ENCODE measurements at places on chromosomes 6 and 20.

DNA sequence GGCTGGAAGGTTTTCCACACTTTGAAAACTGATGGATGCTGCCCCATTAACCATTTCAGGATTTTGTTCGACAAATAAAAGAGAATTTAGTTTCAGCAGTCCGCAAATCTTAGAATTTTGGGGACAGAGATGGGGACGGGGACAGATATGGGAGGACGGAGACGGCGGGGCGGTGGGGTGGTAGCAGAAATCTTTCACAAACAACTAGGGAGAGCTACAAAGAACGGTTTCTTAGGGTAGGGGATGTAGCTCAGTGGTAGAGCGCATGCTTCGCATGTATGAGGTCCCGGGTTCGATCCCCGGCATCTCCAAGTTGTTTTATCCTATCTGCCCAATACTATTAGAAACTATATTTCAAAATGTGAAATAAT lies 15.1 kb downstream of the HMGN4 start:
- DNase-seq, result peak; percentile 58

- no peak for DNase-seq
These were observed 60.1 kb upstream of the MLN start for GRCh38 chr6:33863723-33864440.

- DNase-seq, result no peak
These were observed 41.1 kb upstream of the ERVFRD-1 start for GRCh38 chr6:11152581-11152980.

GRCh38 chr20:37602634-37603033 lies 75.0 kb upstream of the BLCAP start:
- no peak for DNase-seq

- DNase-seq, result no peak
These were observed 153.6 kb upstream of the QKI start for GRCh38 chr6:163260911-163261310.

GRCh38 chr6:34003962-34004361 lies 141.9 kb downstream of the GRM4 start:
- DNase-seq, result no peak

- DNase-seq, result no peak
These were observed 245.1 kb downstream of the FOXA2 start for GRCh38 chr20:22339091-22339881.

- DNase-seq, result no peak
These were observed 32.0 kb downstream of the ATXN1 start for GRCh38 chr6:16729183-16729691.

DNA sequence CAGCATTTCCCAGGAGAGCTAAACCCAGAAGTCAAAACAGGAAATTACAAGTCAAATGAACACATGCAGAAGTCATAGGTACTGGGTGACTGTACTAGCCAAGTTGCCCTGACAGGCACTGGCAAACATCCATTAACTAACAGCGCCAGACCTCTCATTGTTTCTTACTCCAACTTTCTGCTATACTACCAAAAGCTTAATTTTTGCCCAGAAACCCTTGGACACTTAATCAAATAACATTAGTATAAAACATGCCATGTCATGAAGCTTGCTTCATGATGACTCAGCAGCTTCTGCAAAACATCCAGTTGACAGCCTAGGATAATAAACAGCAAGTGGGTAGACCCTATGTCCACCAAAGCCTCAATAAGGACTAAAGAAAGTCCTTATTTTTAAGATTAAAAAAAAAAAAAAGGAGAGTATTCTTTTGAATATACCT lies 3.5 kb downstream of the NUP153 start:
- no peak for DNase-seq

DNA sequence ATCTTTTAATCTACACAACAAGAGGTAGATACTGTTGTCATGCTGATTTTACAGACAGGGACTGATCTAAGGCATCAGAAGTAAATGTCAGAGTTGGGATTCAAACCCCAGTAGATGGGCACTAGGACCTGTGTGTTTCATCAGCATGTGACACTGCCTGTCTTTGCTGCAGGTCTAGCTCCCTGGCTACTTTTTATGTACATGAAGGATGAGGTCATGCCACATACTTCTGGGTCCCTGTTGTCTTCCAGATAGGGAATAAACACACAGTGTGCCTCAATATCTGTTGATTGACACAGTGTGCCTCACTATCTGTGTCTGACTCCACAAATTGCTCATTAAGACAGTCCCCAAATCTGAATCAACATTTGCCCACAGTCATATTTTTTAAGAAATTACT lies 106.9 kb downstream of the TFAP2B start:
- DNase-seq, result no peak
